Coronary artery (tissue), 2 donors: ENCODE measurements at places on chromosomes 6 and 20.
A peak's percentile ranks its signal among the peaks of the same experiment; 100 is the strongest.

GRCh38 chr6:35596448-35597442, 84.0 kb upstream of the TULP1 start:
- no peak for DNase-seq

DNA sequence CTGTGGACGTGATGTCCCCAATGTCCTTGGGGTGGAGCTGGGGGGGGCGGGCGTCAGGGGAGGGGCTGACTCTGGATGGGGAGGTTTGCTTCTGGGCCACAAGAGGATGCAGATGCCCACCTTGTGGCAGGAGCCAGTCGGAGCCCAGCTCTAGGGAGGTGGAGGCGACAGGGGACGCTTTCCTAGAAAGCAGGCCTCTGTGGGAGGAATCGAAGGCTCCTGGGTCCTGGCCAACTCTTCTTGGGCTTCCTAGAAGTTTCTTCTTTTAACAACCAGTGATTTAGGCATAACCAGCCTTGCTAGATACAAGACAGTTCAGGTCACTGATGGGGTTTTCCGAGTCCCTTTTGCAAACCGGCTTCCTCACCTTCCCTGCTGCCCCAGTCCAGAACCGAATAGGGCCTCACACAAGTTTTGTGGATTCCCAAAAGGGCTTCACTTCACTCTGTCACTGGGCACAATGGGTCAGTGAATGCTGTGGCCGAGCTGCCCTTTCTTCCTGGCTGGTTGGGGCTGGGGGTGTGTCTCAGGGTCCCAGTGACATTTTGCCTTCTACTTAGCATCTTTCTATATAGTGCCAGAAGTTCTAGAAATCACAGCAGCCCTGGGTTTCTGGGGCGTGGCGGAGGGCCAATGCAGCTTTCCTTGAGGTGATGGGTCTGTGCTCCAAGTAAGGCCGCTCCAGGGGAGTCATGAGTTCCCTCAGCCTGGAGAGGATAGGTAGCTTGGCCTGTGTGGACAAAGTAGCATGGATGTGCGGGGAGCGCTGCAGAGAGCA, 78.4 kb upstream of the FOXP4 start:
- no peak for DNase-seq

GRCh38 chr20:31671324-31671723, 33.6 kb downstream of the COX4I2 start:
- no peak for DNase-seq

GRCh38 chr6:20313051-20313450, 88.6 kb upstream of the E2F3 start:
- no peak for DNase-seq

- no peak for DNase-seq
Measured at GRCh38 chr6:137148306-137149034, 25.0 kb downstream of the IL22RA2 start.

- no peak for DNase-seq
Measured at GRCh38 chr20:17227219-17227575, 357 bp downstream of the PCSK2 start.

DNA sequence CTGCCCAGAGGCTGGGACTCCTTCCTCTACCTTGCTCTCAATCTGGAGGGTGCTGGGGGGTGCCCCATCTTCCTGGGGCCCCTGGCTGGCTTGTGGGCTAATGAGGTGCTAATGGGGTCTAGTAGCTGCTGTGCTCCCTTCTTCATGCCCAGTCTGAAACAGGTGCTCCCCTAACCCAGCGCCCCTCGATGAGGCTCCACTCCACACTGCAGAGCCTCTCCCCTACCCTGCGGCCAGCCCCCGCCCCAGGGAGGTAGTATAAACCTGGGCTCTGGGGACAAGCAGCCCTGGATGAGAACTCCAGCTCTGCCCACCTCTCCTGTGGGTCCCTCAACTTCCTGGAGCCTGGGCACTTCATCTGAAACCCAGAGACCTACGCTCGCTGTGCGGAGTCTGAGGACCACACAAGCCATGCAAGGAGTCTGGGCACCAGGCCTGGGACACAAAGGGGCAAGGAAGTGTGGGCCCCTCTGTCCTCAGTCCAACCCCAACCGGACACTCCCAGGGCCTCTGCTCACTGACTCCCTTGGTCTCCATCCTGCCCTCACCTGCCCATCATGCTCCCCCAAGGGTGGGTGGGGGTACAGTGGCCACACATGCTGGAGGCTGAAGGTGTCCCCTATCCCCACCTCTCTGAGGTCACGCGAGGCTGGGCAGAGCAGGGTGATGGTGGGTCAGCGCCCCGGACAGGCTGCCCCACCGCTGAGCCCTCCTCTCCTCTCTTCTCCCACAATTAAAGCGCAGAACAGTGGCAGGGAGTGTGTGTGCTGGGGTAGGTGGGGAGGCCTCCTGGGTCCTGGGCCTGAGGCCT, 6.1 kb downstream of the RPL10A start:
- no peak for DNase-seq

DNA sequence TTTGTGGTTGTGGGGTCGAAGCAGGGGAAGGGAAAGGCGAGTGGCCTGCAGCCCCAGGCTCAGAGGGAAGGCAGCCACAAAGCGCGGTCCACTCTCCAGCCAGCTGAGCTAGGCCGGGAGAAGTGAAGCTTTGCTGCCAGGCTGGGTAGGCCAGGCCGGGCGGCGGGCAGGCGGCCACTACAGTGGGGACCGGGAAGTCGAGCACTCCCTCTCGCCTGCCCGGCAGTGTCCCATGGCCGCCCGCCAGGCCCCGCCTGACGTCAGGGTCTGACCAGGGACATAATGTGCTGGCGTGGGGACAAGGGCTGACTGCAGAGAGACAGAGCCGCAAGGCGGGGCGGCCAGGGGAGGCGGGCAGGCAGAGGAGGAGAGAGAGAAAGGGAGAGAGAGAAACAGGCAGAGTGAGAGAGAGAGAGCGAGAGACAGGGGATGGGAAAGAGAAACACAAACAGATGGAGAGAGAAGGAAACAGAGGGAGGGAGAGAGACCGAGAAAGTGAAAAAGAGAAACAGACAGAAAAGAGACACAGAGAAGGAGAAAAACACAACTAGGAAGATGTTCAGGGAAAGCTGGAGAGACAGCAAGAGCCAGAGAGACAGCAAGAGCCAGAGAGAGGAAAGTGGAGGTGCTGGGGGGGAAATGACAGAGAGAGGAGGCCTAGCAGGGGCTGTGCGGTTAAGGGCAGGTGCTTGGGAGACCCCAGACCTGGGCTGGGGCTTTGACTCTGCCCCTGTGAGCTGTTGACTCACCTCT, 94.5 kb upstream of the PTPN1 start:
- peak; percentile 100 for DNase-seq

DNA sequence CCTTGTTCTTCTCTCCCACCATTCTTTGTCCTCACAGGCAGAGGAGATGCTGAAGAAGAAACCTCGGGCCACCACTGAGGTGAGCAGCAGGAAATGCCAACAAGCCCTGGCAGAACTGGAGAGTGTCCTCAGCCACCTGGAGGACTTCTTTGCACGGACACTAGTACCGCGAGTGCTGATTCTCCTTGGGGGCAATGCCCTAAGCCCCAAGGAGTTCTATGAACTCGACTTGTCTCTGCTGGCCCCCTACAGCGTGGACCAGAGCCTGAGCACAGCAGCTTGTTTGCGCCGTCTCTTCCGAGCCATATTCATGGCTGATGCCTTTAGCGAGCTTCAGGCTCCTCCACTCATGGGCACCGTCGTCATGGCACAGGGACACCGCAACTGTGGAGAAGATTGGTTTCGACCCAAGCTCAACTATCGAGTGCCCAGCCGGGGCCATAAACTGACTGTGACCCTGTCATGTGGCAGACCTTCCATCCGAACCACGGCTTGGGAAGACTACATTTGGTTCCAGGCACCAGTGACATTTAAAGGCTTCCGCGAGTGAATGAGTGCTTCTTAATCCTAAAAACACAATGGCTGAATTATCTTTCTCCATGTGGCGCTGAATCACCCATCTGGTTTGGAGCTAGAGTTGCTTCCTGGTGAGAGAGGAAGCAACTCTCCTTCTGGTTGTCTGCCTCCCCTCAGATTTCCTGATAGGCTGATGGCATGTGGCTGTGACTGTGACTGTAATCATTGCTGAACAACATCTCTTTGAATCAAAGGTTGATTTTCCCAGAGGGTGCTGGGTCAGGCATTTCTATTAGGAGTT, 4.6 kb downstream of the MAD2L1BP start:
- DNase-seq: no peak

DNA sequence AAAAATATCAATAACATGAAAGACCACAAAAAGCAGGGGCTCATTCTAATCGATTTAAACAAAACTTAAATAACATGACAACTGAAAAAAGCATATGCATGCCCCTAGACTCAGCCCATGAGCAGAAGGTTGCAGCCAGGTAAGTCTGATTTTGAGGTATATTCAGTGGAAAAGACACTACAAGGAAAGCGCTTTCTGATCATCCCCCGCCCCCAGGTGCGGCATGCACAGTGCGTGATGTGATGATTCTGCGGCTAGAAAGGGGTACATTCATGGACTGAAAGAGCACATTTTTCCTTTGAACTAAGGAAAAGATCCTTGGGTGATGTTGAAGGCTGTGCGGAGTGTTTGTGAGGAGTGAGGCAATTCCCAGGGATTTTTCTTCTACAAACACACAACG, 16.9 kb upstream of the FOXC1 start:
- DNase-seq: no peak

DNA sequence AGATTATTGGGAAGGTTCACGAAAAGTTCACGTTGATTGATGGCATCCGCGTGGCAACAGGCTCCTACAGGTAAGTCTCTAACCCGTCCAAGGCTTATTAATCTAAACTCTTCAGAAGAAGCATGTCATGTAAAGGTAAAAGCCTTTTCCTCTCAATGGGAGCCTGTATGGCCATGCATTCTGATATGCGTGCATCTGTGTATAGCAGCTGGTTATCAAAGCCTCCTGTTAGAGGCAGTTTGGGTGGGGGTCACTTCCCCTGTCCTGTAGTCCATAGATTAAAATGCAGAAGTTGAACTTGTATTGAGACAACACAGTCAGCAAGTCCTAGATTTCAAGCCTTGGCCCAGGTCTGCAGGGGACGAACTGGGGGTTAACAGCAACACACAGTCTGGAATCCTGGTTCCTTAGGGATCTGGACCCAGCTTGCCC, 14.2 kb upstream of the DHX35 start:
- DNase-seq: no peak

DNA sequence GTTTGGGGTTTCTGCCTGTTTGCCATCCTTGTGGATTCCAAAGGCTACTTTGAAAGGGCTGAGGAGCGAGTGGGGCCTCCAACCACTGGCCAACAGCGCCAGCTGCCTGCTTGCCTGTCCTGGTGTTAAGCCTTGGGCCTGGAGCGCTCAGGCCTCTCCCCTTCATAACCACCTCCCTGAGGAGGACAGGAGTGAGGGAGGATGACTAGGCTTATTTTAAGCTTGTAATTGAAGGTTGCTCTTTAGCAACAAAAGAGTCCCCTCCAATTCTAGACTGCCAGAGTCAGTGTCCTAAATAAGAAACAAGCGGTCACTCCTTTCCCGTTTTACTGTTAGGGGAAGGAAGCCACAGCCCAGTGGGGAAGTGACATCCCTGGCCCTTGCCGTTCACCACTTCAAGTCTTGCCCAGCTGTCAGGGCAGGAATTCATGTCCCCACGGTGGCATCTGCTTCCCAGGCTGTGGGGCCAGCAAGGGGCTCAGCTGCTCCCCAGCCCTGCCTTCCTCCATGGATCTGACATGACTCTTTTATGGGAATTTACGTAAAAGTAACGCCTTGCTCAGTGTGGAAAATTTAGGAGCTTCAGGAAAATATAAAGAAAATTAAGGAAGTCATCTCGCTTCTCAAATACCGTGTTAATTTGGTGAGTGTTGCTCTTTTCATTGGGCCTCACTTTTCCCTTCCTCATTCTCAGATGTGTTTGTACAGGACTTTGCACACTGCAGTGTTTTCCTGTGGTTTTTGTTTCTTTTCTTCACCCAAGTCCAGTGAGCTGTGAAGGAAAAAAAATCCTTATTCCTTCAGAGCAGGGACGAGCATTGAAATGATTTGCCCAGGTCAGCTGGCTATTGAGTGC, 57.8 kb downstream of the SSR1 start:
- DNase-seq: no peak

- no peak for DNase-seq
Measured at GRCh38 chr6:4581468-4582385, 194.5 kb upstream of the CDYL start.

- no peak for DNase-seq
Measured at GRCh38 chr6:109644131-109644530, 46.9 kb downstream of the AK9 start.

DNA sequence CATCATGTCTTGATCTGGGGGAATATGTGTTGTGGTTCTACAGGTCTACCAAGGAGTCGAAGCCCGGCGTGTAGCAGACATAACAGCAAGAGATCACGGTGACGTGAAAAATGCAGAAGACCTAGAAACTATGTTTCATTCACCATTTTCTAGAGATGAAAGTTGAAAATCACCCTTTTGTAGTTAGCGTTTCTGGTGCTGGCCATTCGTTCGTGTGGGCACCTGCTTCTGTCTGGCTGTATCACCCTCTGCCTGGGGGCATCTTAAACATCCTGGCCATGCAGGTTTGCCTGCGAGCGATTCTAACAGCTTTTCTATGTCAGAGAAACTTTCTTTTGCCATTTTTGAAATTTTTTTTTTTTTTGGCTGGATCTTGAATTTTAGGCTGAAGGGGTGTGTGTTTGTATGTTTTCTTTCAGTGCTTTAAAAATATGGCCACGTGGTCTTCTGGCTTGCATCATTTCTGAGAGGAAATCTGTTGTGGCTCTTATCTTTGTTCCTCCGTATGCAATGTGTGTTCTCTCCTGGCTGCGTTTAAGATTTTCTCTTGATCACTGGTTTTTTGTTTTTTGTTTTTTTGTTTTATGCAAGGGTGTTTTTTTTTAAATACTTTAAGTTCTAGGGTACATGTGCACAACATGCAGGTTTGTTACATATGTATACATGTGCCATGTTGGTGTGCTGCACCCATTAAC, 226.7 kb downstream of the CDH4 start:
- no peak for DNase-seq

- no peak for DNase-seq
Measured at GRCh38 chr6:42452171-42453030, 675 bp upstream of the TRERF1 start.

- DNase-seq: no peak
Measured at GRCh38 chr20:46563170-46563859, 12.9 kb upstream of the OCSTAMP start.

- DNase-seq: no peak
Measured at GRCh38 chr6:89436226-89436625, 3.3 kb downstream of the ANKRD6 start.

- DNase-seq: no peak
Measured at GRCh38 chr6:98039443-98039842, 756.4 kb upstream of the MMS22L start.

GRCh38 chr6:25329161-25329817, 50.1 kb downstream of the CARMIL1 start:
- DNase-seq: no peak

DNA sequence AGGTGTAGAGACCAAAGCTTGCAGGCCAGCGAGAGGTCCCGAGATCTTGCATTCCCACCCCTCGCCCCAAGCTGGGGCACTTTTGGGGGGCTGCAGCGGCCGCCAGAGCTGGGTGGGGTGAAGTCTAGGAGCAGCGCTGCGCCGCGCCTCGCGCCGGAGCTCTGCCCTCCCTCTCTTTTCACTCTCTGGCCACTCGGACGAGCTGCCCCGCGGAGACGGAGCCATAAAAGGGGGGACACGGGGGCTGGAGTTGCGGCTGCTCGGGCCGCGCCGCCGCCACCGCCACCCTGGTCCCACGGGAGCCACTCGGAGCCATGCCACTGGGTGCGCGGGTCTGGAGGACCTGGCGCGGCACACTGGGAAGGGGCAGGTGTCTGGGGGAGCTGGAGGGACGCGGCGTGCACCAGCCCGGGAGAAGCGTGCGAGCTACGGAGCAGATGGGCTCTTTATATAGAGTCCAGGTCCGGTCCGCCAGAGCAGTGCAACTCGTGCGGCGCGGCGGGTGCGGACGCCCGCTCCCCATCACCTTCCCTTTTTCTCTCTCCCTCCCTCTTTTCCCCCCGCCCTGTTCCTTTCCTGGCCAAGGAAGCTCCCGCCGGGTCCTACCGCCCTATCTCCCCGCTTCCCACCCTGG, 687 bp upstream of the HTR1B start:
- no peak for DNase-seq
